Osteoblast (primary cell): ENCODE measurements at places on chromosomes 4 and X. TPM values are rescaled to one million over a fixed set of nuclear protein-coding genes. Genes with fewer than 3 reads are reported as not detected.

Gene GNRHR
- not detected in 2 replicates for total RNA-seq

Gene SPANXA2
- total RNA-seq: 0.29 TPM in 1 of 2 replicates, not detected in the other

Gene UBA6
- 60.7 and 60.8 TPM in 2 replicates for total RNA-seq

Gene S100G
- not detected in 2 replicates for total RNA-seq

Gene SPANXD
- total RNA-seq: not detected in 2 replicates
